ENCODE measurements at places on chromosomes 5 and 9.

DNA sequence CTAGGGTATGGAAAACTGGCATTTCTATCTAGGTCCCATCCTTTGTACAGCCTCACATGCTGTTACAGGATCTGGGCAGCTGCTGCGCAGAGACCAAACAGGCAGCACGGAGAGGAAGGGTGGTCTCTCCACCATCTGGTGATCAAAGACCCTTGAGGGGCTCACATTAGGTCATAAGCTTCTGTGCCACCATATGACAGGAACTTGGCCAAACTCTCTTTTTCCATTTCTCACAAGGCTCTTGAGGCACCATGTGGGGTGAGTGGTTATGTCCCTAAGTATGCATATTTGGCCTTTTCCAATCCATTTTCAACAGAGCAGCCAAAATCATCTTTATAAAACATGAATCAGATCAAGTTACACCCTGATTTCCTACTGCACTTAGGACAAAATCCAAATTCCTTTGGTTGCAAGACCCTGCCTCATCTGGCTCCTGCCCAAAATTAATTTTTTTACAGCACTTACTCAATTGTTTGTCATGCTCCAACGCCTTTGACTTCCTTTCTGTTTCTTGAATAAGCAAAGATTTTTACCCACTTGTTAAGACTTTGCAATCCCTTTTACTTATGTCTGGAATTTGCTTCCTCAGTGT is 730.0 kb downstream of the MAT2B start:
- no peak for DNase-seq

DNA sequence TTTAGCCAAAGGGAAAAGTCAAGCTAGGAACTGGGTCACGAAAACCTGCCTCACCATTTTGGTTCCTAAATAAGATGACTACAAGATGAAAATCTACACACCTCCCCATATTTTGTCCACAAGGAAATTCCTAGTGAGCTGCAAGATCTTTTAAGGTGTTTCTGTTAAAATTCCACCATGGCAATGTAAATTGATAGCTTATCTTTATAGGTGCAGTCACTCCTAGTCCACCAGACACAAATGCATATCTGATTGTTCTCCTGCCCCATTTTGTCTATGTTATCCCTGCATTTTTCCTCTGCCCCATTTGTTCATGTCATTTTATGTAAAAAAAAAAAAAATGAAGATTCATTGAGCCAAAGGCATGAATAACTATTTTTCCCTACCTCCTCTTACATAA is 41.1 kb upstream of the SELENOP start:
- no peak for DNase-seq

DNA sequence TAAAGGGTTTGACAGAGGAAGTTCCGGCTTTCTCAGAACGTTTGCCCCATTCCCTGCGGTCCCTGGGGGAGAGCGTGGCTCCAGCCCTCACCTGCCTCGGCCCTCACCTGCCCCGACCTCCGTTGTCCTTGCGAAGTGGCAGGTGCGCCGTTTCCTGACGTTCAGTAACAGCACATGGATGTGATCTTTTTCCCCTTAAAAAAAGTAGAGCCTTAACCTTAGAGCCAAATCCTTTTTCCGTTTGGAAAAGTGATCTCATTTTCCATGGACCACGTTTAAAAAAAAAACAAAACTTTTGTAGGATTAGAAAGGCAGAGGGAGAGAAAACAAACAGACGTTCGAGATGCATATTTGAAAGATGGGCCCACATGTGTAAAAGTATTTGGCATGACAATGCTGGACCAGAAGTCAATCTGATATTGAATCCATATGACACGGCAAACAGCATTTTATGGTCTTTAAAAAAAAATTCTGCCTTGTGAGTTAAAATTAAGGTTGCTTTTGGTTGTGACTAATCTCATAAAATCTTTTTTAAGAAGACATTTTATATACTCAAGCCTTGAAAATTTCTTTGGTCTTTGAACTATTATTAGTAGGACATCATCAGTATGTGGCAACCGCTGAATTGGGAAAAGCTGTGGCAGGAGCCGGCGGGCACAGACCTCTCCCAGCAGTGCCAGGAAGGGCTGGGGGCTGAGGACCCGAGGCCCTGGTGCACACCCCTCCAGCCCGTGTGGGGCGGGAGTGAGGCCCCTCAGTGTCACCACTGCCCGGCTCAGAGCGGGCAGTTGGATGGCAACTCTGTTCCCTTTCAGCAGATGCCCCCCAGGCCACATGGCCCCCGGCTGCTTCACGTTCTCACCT is 42.5 kb upstream of the EXOC3 start:
- DNase-seq: no peak

- no peak for DNase-seq
Measured at GRCh38 chr5:9348401-9348996, 197.4 kb downstream of the SEMA5A start.

GRCh38 chr9:137685035-137685740 is 66.4 kb downstream of the EHMT1 start:
- no peak for DNase-seq

- DNase-seq: no peak
Measured at GRCh38 chr9:13737885-13738284, 458.4 kb upstream of the MPDZ start.

- DNase-seq: no peak
Measured at GRCh38 chr9:3480353-3480655, 45.5 kb downstream of the RFX3 start.

DNA sequence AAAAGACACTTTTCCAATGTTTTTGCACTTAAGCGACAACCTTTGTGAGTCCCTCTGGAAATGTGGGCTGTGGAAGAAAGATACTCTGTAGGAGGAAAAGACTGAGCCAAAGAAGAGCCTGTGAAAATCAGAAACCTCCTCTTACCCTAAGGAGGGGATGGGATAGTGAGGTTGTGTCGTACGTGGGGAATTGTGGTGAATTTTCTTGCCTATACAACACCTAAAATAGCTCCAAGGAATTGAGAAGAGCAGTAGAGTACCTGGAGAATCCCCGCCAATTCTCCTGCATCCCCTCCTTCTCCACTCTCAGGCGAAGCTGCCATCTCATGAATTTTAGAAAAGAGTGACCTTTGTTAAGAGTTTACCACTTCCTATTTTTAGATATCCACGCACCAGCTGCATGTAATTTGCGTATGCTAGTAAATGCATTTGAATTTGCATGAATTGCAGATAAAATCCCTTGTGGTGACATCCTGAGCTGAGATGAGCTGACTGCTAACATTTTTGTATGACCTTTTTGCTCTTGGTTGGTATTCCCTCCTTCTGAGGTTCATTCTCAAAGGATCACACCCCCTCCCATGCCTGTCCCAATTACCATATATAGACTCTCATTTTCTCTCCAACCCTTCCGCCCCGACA is 147.2 kb downstream of the PCSK5 start:
- no peak for DNase-seq

GRCh38 chr5:19619571-19619970 is 368.4 kb downstream of the CDH18 start:
- DNase-seq: no peak

DNA sequence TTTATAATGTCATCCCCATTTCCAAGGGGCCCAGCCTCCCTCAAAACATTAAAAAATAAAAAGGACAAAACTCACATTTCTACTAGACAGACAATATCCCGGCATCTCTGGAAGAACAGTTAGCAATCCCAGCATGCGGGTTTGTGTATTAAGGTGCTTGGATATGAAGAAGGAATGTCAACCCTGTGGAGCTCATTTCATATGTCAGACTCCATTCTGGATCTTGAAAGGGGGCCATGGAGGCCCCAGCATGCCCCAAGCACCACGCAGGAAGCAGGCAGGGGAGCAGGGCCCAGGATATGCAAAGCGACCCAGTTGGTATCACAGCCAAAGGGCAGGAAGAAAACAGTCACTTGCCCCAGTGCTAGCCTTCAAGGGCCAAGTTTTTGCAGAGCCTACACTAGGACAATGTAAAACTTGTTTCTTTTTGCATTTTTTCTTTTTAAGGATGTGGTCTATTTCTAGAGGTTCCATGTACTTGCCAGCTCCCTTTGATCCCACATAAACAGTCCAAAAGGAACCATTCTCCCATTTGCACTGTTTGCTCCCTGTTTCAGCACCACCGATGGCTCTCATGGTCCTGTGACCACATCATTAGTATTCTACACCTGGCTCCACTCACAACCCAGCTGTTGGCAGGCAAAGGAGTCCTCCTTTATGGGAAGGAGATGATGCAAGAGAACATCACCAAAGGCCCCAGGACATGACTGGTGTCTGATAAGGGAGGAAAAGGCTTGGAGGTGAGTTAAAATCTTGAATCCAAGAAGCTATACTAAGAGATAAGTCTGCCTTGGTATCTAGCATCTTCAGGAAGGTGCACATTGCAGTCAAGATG is 58.3 kb downstream of the FGF1 start:
- no peak for DNase-seq

GRCh38 chr5:135232958-135233357 is 166.1 kb downstream of the MACROH2A1 start:
- DNase-seq: no peak

DNA sequence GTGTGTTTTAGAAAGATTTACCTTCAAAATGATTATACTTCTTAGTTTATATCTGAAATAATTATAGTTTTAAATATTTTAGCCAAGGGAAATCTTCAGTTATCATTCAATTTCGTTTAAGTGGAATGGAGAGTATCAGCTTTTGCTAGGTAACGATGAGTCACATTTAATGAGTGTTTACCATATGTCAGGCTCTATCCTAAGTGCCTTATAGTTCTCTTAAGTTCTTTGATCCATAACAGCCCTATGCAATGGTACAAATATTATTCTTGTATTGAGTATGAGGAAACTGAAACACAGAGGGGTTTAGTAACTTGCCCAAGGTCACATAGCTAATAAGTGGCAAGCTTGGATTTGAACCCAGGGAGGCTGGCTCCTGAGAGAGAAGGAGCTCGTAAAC is 37.5 kb upstream of the SHB start:
- DNase-seq: no peak

DNA sequence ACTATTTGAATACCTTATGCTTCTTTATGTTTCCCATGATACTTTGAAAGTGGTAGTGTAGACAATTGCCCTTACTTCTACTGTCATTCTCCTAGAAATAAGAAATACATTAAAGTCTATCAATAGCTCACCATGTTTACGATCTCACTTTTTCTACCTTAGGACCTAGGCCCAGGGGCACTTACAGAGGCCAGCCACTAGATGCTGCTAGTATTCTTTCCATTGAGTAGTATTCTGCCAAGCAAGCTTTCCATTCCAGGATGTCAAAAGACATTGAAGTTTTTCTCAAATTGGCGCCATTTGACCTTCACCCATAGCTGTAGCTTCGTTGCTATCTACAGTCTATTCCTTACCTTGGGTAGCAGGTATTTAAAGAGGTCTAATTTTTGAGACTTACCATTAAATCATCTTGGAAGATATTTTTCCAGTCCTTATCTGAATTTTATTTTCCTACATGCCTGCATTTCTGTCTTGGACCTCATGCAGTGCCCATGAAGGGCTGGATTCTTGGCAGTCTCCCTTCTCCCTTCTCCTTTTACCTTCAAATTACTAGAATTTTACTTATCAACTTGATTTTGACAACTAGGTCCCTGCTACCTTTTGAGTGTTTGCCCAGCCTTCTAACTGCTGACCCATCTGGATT is 246.0 kb upstream of the NUDT12 start:
- DNase-seq: no peak

DNA sequence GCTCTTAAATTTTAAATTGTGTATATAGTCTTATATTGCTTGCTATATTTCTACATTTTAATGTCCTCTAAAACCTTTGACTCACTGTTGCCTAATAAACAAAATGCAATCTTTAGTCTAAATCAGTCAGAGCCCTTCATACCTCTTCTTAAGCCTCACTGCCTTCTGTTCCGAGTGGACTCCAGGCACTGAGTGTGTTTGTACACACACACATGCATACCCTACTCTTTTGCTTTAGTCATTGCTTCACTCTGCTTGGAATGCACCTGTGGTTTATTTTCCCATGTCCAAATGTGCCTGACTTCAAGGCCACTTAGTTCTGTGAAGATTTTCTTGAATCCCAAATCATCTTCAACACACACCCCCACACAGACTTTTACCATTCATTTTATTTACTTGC is 60.9 kb downstream of the SLC12A2 start:
- no peak for DNase-seq

DNA sequence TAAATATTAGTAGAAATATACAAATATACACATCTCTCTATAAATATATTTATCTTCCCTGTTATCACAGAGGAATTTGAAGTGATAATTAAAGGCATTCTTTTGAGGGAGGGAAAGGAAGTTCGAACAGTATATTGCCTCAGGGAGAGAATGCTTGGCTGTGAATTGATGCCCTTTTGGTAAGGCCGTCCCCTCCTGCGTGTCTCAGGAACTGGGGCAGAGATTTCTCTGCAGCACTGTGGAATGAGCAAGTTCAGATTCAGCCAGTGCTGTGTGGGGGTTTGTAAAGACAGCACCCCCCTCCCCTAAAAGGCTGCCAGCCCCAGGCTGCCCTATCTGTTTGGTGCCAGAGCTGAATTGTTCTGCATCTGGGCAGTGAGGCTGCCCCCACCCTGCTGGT is 42.0 kb downstream of the UBE2QL1 start:
- no peak for DNase-seq

GRCh38 chr9:129405827-129406213 is 215.1 kb downstream of the C9orf50 start:
- no peak for DNase-seq

- DNase-seq: no peak
Measured at GRCh38 chr5:136484808-136485325, 119.5 kb upstream of the TRPC7 start.

DNA sequence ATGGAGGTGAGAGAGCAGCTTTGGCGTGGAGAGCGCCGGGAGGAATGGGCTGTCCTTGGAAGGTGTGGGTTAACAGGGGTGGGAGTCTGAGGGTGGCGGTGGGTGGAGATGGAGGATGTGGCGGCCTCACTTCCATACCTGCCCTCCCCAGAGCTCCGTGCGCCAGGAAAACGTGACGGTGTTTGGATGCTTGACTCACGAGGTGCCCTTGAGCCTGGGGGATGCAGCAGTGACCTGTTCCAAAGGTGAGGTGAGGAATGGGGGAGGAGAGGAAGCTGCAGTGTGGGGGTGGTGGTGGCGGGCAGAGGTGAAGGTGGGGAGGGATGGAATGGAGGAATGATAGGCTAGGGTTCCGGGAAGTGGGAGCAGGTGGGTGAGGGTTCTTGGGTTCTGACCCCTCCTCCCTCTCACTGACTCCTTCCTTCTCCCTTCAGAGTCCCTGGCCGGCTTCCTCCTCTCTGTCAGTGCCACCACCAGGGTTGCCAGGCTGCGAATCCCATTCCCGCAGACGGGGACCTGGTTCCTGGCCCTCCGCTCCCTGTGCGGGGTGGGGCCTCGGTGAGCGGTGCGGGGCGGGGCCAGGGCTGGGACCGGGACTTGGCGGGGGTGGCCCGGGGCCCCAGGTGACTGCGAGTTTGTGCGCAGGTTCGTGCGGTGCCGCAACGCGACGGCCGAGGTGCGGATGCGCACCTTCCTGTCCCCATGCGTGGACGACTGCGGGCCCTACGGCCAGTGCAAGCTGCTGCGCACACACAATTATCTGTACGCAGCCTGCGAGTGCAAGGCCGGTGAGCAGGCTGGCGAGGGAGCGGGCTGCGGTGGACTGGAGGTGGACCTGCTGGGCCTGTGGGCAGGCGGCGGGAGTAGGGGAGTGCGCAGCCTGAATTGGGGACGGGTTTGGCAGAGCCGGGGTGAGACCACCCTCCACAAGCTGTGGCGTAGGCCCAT is 17.1 kb downstream of the TMEM8B start:
- DNase-seq: no peak

GRCh38 chr5:177310757-177311391 is 824 bp downstream of the MXD3 start:
- no peak for DNase-seq
